GM12864 (cell line): ENCODE measurements at places on chromosomes 1 and 21.

DNA sequence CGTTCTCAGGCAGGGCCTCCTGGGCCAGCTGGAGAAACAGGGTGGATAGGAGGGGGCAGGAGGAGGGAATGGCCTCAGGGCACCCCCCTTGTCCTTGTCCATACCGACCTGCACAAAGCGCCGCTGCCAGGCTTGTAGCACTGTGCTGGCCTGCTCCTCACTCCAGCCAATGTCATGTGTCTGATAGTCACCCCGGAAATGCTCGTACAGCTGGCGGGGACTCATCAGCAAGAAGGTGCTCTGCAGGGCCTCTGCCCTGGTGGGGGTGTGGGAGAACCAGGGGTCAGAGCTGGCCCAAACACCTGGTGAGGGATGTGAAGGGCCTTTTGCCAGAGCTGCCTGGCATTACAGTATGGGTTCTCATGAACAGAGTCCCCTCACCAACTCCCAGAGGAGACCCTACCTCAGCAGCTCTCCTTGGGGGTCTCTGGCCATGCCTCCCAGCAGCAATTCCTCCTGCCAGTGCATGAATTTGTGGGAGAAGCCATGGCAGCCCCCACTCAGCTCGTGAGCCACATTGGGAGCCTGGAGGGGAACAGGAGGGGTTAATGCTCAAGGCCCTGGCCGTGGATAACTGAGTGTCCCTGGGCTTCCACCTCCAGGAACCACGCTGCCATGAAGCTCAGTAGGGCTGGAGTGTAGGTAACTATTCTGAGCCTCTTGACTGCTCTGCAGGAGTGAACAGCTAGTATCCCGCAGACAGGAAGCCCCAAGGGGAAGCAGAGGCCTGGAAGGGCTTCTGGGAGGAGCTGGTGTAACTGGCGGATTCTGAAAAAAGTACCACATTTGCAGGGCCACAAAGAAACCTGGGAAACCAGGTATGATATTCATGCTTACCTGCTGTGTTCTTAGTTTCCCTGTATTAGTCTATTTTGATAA lies 13.3 kb downstream of the PTCH2 start:
- no peak for DNase-seq

DNA sequence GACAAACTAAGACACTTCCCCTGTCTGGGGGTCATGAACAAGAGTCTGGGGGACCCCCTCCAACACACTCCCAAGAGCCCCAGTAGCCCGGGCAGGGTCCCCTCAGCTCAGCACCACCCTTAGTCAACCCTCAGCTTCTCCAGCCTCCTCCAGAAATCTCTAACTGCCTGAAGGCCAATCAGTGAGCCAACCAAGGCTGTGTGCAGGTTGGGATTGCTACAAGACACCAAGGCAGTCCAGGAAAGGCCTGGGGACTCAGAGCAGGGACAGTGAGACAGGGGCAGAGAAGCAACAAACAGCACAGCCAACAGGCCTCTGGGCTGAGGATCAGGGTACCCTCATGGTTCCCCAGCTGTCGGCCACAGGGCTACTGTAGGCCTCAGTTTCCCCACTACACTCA lies 13.3 kb downstream of the SMIM12 start:
- DNase-seq, result no peak

DNA sequence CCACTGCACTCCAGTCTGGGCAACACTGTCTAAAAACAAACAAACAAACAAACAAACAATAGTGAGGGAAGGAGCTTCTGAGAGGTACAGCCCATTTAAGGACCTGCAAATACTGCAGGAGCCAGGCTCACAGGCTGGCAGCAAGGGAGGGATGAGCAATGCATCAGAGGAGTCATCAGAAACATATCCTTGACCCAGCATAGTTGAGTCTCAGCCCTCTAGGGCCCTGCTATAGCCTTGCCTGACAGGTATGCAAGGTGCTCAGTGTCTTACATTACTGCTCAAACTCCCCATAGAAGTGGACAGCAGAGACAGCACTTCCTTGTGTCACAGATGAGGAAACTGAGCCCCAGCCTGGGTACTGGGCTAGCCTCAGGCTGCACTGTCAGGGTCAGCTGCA lies 7.3 kb upstream of the TTC4 start:
- no peak for DNase-seq

- no peak for DNase-seq
Measured at GRCh38 chr1:245416781-245417180, 262.0 kb downstream of the KIF26B start.

DNA sequence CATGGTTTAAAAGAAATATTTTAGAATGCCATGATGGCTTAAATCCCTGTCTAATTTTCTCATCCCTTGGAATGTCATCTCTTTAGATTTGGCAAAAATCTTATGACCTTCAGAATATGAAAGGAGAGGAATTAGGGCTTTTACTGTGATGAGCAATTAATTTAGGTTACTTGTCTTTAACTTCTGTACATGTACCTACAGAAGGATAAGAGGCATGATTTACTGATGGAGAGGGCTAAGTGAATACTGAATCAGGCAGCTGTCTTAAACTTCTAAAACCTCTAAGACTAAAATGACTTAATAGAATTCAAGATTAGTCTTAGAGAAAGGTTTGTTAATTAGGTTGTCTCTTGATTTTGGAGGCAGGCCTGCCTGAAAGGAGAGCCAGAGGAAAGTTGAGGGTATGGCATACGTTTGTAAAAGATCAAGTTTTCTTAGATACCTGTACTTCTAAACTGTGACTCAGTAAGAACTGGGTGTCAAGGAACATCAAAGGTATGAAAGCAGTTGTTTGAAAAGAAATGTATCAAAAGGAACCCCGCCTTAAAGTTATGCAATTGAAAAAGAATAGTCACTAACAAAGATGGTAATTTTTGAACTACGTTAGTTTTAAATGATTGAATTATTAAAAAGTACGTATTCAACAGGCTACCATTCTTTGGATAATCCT lies 12.5 kb downstream of the MACO1 start:
- DNase-seq, result no peak

DNA sequence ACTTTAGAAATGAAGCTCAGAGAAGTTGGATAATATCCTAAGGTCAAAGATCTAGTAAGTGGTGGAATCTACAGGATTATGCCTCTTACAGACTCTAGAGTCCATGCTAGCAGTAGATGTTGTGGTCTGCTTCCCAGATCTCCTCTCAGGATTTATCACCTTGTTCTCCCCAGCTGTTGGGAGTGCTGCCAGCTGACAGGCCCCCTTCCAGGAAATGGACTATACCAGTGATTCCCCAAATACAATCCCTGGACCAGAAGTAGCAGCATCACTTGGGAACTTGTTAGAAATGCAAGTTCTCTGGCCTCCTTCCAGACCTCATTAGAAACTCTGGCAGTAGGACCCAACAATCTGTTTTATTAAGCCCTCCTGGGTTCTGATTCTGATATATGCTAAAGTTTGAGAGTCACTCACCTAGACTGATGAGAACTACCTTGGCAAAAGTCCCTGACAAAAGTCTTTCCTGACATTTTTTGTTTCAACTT lies 24.5 kb upstream of the NTNG1 start:
- no peak for DNase-seq

- DNase-seq, result no peak
Measured at GRCh38 chr1:31734582-31735107, 29.5 kb downstream of the ADGRB2 start.

- DNase-seq, result no peak
Measured at GRCh38 chr1:236168716-236169429, 26.5 kb downstream of the GPR137B start.

DNA sequence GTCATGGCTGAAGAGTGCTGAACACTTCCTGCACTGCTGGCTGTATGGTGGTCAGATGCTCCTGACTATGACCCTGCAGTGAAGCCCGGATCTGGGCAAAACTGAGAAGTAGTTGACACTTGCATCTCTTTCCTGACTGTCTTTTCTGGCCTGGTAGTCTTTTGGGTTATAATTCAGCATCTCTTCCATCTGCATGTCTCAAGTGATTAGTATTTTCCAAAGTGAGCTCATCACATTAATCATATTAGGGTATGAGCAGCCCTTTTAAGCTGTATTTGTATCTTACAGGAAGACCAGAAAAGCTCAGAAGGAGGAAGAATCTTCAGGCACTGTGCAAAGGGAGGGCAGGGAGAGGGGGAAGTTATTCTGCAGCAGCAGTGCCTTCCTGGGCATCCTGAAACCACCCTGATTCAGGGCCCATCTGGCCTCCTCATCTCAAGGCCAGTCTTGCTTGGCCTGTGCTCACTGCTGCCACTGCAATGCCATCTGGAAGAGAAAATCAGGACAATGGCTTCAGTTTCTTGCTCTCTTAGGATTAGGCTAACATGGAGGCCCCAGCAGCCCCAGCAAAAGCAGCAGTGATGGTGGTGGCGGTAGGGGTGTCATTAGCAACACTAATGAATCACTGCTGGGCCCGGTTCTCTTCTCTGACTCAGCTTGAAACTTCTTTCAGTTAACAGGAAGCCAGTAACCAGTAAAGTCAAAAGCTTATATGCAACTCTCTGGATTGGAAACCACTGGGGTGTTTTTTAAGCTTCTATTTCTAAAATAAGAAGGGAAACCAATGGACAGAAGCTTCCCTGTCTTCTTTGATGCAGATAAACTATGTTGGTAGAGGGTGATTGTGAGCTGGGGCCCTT lies 63.3 kb upstream of the WDR26 start:
- peak; percentile 78 for DNase-seq

DNA sequence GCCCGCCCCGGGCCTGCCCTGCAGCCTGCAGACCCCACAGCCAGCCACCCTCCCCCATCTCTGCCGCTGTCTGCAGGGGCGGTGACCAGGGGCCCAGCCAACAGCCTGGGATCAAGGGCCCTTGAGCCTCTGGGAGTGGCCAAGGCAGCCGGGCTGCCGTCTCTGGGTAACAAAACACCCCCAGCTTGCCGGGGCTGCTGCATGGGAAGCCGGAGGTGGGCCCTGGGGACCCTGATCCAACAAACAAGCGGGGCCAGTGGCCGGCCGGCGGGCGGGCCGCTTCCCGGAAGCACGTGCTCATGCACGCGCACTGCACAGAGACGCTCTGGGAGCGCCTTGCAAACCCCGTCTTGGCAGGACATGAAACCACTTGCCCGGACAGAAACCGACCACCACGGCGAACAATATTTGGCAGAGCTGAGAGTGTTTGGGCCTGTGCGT lies 13.2 kb downstream of the MEGF6 start:
- no peak for DNase-seq

- DNase-seq, result no peak
Measured at GRCh38 chr1:10509809-10510509, 35.2 kb downstream of the PEX14 start.

- no peak for DNase-seq
Measured at GRCh38 chr1:246971090-246971721, 36.7 kb downstream of the ZNF695 start.
